ENCODE measurements at places on chromosomes 2 and 18.

GRCh38 chr2:126657148-126657635 is 1.2 kb downstream of the GYPC start:
- peak; percentile 80 for DNase-seq

DNA sequence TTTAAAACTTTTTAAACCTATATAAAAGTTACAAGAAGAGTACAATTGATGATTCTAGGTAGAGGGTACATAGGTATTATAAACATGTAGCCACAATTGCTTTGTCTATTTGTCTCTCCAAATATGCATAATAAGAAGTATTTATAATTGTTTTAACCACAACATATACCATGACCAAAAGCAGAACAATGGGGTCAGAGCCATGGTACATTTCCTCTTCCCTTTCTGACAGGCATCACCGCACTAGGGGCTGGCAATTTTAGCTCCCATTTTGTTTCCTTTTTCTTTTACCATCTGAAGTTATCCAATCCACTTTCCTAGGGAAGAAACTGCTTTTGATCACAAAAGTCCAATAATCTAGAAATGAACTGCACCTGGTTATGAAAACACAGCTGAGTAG is 49.3 kb downstream of the TMX3 start:
- DNase-seq, result no peak

DNA sequence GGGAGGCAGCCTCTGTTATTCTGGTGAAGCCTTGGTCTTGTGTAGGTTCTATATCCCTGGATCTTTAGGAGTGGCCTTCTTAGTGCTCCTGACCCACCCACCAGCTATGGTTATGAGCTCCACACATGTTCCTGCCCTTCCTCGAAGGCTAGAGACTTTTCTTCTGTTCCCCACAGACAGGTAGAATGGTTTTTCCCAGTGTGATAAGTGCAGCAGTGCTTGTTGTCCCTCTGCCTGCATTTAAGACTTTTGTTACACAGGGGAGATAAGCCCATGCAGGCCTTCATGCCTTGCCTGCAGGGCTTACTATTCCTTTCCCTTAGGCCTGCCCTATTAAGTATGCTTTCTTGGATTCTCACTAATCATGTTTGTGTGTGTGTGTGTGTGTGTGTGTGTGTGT is 48.4 kb upstream of the DSC1 start:
- DNase-seq, result no peak

GRCh38 chr2:175574069-175574468 is 392.6 kb upstream of the ATP5MC3 start:
- DNase-seq, result no peak

Data from hepatic stellate cell (primary cell).